Lower lobe of right lung (tissue), 2 donors: ENCODE measurements at places on chromosomes 5 and 9. TPM values are rescaled to one million over a fixed set of nuclear protein-coding genes. Genes with fewer than 3 reads are reported as not detected.

The ZDHHC11 gene
- total RNA-seq, result 28.7 TPM

The SHISAL2B gene
- total RNA-seq, result not detected

The HAPLN1 gene
- 0.21 TPM for total RNA-seq

The SPATA31D1 gene
- not detected for total RNA-seq

The IFNB1 gene
- not detected for total RNA-seq

The PCDHB14 gene
- 2.1 TPM for total RNA-seq

The ANKRD31 gene
- total RNA-seq, result 0.27 TPM

The CEP78 gene
- 12.9 TPM for total RNA-seq

The CSNK1G3 gene
- total RNA-seq, result 35.2 TPM

The BOD1 gene
- 35.0 TPM for total RNA-seq

The APBA1 gene
- total RNA-seq, result 4.3 TPM
